Purkinje cell (primary cell): ENCODE measurements at places on chromosomes 1 and 21. TPM values are rescaled to one million over a fixed set of nuclear protein-coding genes. Genes with fewer than 3 reads are reported as not detected.

The TMEM9 gene
- polyA plus RNA-seq = 104 and 126 TPM in 2 replicates

The DCST2 gene
- polyA plus RNA-seq = not detected in 2 replicates

The RXRG gene
- polyA plus RNA-seq = not detected in 2 replicates

The FOXO6 gene
- polyA plus RNA-seq = 0.13 TPM in 1 of 2 replicates, not detected in the other

The PPFIA4 gene
- 0.23 and 0.97 TPM in 2 replicates for polyA plus RNA-seq

The TTC3 gene
- 105 and 136 TPM in 2 replicates for polyA plus RNA-seq

The ZNF684 gene
- polyA plus RNA-seq = 13.3 and 16.6 TPM in 2 replicates

The SMIM12 gene
- polyA plus RNA-seq = 48.0 and 77.6 TPM in 2 replicates

The NUCKS1 gene
- 113 and 177 TPM in 2 replicates for polyA plus RNA-seq

The PSMB2 gene
- polyA plus RNA-seq = 144 and 185 TPM in 2 replicates

The P3H1 gene
- not detected in 2 replicates for polyA plus RNA-seq

The FMO1 gene
- not detected in 2 replicates for polyA plus RNA-seq

The TIAM1 gene
- polyA plus RNA-seq = 99.7 and 155 TPM in 2 replicates

The PLA2G4A gene
- 0.48 TPM in 1 of 2 replicates, not detected in the other for polyA plus RNA-seq

The SEMA6C gene
- polyA plus RNA-seq = 0.95 and 2.5 TPM in 2 replicates

The RPTN gene
- polyA plus RNA-seq = not detected in 2 replicates

The AGPAT3 gene
- polyA plus RNA-seq = 6.7 and 6.8 TPM in 2 replicates

The SPRR2E gene
- not detected in 2 replicates for polyA plus RNA-seq

The CD164L2 gene
- not detected in 2 replicates for polyA plus RNA-seq

The A3GALT2 gene
- not detected in 2 replicates for polyA plus RNA-seq

The C1orf198 gene
- 13.3 and 18.8 TPM in 2 replicates for polyA plus RNA-seq

The CHODL gene
- 3.4 and 4.4 TPM in 2 replicates for polyA plus RNA-seq

The SH2D5 gene
- 0.07 and 4.9 TPM in 2 replicates for polyA plus RNA-seq

The PRR9 gene
- polyA plus RNA-seq = not detected in 2 replicates

The DHRS3 gene
- 0.38 and 0.87 TPM in 2 replicates for polyA plus RNA-seq

The KLHDC8A gene
- polyA plus RNA-seq = 5.6 and 6.6 TPM in 2 replicates

The TAGLN2 gene
- 0.36 and 3.3 TPM in 2 replicates for polyA plus RNA-seq

The IGFN1 gene
- 0.11 TPM in 1 of 2 replicates, not detected in the other for polyA plus RNA-seq

The BATF3 gene
- 17.6 and 18.0 TPM in 2 replicates for polyA plus RNA-seq

The GUCA2B gene
- not detected in 2 replicates for polyA plus RNA-seq
